ENCODE measurements at places on chromosomes 7 and 10.

GRCh38 chr10:29617880-29618340 is 16.9 kb downstream of the SVIL start:
- DNase-seq, result no peak

DNA sequence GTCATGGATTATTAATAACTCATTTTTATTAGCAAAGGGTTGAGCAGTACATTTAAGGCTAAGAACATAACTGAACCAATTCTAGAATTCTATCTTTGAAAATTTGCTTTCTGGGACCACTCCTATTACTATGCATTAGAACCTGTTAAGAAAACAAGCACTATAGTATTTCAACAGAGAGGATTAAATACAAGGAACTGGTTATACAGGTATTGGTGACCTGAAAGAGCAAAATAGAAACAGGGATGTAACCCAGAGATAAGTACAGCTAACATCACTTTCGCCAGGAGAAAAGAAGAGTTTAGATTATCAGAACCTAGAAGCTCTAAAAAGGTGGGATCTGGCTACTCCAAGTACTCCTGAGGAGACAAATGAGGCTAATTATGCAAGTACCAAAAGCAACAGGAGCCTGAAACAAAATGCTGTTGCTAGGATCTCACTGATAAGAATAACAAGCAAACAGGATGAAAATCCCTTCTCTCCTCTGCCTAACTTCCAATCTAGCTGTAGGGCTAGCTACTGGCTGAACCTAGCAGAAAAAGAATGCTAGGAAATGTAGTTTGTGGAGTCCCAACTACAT is 32.1 kb upstream of the ELAPOR2 start:
- DNase-seq, result peak; percentile 72

DNA sequence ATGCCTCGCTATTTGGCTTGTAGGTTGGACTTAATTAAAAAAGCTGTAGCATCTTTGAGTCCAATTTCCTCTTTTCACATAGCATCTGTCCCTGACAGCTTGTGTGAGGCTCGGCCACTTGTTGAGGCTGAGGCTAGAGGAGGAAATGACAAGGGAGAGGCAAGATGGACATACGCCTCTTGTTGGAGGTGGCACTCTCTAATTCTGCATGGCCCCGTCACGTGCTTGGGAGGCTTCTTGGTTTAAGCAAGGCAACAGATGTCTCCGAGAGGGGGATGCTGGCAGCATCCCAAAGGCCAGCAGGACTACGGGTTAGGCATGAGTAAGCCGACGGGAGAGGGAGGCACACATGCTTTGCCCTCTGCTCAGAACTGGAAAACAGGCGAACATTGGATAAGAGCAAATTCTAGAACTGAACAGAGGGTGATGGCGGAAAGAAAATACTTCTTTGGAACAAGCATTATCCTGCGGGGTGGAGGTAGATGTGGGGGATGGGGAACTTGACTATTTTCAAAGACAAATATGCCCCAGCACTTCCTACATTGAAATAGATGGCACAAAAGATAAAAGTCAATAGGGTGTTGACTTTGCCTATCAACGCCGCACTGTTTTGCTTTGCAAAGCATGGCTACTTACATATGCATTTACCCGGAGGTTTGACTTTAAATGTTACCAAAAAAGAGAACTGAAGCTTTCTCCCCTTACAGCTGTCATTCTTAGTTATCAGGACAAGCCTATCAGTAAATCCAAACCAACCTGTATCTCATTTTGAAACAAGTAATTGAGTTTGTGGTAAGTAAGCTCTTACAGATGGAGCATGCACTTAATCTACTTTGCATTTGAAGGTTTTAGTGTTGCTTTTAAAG is 94.8 kb downstream of the CHN2 start:
- peak; percentile 93 for DNase-seq

DNA sequence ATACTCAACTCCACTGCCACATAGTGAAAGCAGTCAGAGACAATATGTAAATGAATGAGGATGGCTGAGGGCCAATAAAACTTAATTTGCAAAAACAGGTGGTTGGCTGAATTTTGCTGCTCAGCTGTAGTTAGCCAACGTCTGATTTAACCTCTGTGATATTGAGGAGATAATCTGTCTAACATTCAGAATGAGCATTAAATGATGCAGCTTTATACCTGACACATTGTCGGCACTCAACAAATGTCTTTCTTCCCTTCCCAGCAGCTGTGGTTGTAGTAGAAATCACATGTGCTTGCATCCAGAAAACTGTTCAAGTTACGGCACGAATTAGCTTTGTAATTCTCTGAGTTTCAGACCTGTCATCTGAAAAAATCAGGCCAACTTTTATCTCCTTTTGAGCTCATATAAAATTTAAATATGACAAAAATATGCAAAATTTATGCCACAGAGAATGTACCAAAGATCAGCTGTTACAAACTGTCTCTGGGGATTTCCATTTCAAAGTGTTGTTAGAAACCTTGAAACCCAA is 1239.7 kb downstream of the GATA3 start:
- no peak for DNase-seq

- no peak for DNase-seq
Observed at GRCh38 chr10:133391249-133391635, 2.7 kb upstream of the MTG1 start.

DNA sequence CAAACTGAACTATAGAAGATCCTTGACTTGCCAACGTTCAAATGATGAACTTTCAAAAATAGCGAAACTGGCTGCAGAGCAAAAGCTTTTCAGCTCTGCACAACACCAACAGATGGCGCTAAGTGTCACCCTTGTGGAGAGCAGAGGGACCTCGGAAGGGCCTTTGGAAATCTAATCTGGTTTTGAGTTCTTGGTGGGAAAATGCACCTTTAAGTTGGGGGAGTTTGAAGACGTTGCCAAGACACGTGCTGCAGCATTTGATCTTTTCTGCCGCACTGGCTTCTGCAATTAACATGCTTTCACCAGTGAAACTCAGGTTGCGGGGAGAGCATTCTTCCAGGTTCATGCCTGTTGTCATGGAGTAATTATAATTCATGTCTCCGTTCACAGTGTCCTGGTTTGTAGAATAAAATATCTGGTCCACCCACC is 26.3 kb upstream of the WDR11 start:
- DNase-seq, result peak; percentile 60

- no peak for DNase-seq
Observed at GRCh38 chr10:69492746-69493462, 41.6 kb downstream of the TSPAN15 start.

GRCh38 chr10:35324196-35324595 is 12.1 kb upstream of the CCNY start:
- DNase-seq, result no peak

DNA sequence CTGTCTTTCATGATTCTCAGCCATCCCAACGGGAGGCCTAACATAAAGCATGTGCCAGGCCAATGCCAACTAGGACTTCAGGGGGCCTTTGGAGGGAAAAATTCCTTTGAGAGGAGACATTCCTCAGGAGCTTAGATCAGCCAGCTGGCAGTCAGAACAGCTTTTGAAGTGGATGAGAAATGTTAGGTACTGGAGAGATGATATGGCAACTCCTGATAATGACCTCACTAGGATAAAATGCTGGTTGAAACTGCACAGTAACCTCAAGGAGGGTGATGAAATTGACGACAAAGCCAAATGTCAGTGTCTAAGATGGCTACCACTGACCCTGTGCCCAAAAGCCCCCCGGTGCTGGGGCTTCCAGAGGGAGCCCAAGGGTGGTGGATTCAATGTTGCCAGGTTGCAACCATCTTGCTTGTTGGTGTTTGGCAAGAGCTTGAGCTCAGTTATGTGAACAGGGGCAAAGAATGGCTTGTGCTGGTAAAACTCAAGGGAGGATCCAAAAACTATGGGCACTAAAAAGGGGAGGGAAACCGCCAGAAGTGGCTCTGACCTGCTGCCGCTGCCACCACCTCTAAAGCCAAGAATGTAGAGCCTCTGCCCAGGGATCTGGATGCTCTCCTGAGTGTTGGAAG is 121.2 kb downstream of the UBE2H start:
- peak; percentile 49 for DNase-seq

GRCh38 chr7:158810846-158811245 is 18.5 kb downstream of the ESYT2 start:
- no peak for DNase-seq

- no peak for DNase-seq
Observed at GRCh38 chr10:7541137-7542087, 125.4 kb downstream of the ITIH5 start.

GRCh38 chr10:80924063-80924952 is 386.6 kb downstream of the SH2D4B start:
- DNase-seq, result peak; percentile 71

- no peak for DNase-seq
Observed at GRCh38 chr10:75733135-75733890, 301.9 kb downstream of the LRMDA start.

- DNase-seq, result peak; percentile 79
Observed at GRCh38 chr7:100119970-100120732, 717 bp downstream of the CNPY4 start.

- no peak for DNase-seq
Observed at GRCh38 chr10:46294641-46295220, 7.9 kb downstream of the ANTXRL start.

GRCh38 chr10:78688901-78689583 is 379.7 kb upstream of the ZMIZ1 start:
- DNase-seq, result peak; percentile 28

GRCh38 chr7:80362010-80362618 is 149.8 kb downstream of the GNAT3 start:
- DNase-seq, result peak; percentile 62

- no peak for DNase-seq
Observed at GRCh38 chr10:43898592-43898991, 249.9 kb upstream of the ZNF32 start.

Data from DMS53 (cell line).